ENCODE measurements at places on chromosomes 3 and 15.

- DNase-seq: no peak
Measured at GRCh38 chr3:33001889-33002288, 50.4 kb downstream of the CCR4 start.

DNA sequence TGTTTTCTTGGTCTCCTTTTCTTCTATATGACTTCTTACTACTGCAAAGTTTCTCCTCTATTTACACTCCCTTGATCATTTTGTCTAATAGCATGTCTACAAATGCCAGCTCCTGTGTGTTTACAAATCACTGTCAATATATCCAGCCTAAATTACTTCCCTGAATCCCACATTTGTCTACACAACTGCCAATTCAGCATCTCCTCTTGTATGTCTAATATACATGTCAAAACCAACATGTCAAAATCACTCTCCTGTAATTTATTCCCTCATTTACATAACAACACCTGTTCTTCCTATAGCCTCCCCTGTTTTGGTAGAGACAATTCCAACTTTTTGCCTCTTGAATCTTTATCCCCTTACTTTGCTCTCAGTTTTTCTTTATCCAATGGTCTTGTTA, 359.3 kb downstream of the PLOD2 start:
- no peak for DNase-seq

GRCh38 chr3:178295292-178295912, 240.8 kb upstream of the KCNMB2 start:
- no peak for DNase-seq

- no peak for DNase-seq
Measured at GRCh38 chr3:52524752-52525679, 8.6 kb downstream of the NT5DC2 start.

DNA sequence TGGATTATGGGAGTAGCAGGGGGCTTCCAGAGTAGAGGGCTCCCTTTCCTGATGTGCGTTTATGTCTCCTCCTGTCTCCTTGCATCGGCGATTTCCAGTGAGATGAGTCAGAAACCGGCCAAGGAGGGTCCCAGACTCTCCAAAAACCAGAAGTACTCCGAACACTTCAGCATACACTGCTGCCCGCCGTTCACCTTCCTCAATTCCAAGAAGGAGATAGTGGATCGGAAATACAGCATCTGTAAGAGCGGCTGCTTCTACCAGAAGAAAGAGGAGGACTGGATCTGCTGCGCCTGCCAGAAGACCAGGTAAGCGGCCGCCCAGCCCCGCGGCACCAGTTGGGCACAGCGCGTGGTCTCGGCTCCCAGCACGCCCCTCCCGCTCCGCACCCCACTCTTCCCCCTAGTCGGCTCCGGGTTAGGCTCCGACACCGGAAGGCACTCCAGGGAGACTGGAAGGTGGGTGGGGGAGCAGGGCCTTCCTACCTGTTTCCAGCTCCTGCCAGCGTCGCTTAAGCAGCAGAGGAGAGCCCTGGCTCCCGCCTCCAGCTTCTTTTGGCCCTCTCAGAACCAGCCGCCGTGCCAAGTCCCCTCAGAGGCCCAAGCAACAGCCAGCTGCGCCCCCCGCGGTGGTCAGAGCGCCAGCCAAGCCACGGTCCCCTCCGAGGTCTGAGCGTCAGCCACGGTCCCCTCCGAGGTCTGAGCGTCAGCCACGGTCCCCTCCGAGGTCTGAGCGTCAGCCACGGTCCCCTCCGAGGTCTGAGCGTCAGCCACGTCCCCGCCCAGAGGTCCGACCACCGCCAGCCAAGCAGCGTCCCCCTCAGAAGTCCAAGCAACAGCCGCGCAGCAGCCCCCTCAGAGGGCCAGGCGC, 34.7 kb downstream of the MOBP start:
- DNase-seq: no peak

- DNase-seq: no peak
Measured at GRCh38 chr3:138348754-138349739, 668 bp downstream of the MRAS start.

GRCh38 chr3:151827816-151828215, 13.9 kb downstream of the AADAC start:
- DNase-seq: no peak

GRCh38 chr3:150324788-150325187, 83.3 kb upstream of the TSC22D2 start:
- DNase-seq: no peak

DNA sequence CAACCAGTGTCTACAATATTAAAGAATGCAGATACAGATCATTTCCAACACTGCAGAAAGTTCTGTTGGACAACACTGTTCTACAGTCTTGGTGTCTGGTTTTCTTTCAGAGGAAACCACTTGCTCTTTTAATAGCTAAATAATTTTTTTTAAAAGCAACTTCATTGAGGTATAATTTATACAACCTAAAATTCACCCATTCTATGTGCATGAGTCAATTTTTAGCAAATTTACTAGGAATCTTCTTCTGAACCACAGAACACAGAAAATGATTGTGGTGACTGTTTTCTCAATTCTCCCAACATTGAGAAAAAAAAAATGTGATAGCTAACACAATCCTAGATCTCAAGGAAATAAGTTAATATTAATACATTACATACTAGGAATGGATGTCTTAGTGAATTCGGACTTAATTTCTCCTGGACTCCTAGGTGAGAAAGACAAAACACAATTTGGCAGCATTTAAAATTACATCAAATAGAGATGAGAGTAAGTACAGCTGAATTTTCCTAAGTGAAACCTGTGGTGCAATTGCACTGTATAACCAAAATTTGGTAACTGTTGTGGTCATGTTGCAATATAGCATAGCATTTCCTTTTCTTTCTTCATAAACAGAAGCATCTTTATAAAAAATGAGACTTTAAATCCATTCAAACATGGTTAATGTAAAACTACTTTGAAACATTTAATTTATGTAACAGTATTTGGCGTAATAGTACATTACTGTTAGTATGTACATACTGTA, 15.3 kb upstream of the PLCL2 start:
- no peak for DNase-seq

- DNase-seq: no peak
Measured at GRCh38 chr3:71896751-71897150, 111.8 kb upstream of the PROK2 start.

- DNase-seq: peak; percentile 50
Measured at GRCh38 chr3:17088602-17089313, 204.0 kb downstream of the PLCL2 start.

- DNase-seq: no peak
Measured at GRCh38 chr15:72685301-72685924, 569 bp downstream of the HIGD2B start.

DNA sequence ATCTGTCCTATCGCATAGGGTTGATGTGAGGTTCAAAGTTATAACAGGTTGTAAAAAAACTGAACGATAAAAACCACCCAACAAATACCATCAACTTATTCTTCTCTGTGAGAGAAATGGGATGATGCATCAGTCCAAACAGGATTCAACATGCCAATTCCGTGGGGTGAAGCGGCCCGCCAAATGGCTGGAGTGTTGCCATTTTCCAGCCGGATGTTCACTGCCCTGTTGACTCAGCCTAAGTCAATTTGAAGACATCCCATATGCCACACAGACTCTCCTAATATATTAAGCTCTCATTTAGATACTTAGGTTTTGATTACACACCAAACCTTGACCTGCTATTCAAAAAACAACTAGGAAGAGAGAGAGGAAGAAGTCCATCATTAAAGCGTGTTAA, 311.1 kb downstream of the VPS13C start:
- no peak for DNase-seq

GRCh38 chr3:57694146-57694545, 1.3 kb upstream of the DENND6A start:
- no peak for DNase-seq

- DNase-seq: no peak
Measured at GRCh38 chr15:84816694-84817465, at the start of gene ALPK3. ALPK3 (plus strand) TSS chr15:84817356; CDS start chr15:84817453, 97 bp downstream.

- no peak for DNase-seq
Measured at GRCh38 chr3:134334901-134335280, 39.4 kb downstream of the AMOTL2 start.

- DNase-seq: no peak
Measured at GRCh38 chr3:94431876-94432570, 369.2 kb downstream of the NSUN3 start.
